ENCODE measurements at places on chromosomes 4 and X. TPM values are rescaled to one million over a fixed set of nuclear protein-coding genes. Genes with fewer than 3 reads are reported as not detected.
A peak's percentile ranks its signal among the peaks of the same experiment; 100 is the strongest.

DNA sequence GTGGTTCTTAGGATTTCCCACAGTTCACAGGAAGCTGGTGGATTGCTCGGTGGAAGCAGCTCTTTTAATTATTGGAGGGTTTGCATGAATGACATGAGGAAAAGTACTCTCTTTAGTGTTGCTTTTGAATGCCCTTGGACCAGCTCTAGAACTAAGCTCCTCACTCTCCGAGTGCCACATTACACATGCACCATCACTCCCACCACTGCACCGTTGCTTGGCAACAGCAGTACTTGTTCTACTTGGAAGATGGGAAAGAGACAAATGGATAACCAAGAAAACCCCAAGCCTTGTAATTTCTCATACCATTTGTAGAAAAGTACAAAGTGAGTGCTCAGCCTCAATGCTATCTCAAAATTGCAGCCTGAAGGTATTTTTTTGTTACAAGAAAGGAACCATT, 620.2 kb upstream of the BOD1L1 start:
- DNase-seq, result no peak

GRCh38 chrX:136525738-136526606, 6.0 kb upstream of the VGLL1 start:
- DNase-seq, result no peak

DNA sequence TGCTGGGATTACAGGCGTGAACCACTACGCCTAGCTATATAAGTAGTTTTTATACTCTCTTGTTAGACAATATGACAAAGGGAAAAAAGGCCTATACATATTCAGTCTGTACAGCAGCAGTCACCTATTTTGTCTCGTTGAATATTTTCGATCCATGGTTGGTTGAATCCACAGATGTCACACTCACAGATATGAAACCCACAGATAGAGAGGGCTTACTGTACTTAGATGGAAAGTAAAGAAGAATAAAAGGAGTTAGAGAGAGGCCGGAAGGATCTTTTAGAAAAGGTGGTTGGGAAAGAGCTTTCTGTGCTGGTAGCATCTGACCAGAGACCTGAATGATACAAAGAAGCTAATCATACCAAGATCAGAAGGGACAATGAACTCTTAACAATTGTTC, 38.3 kb upstream of the SPINK2 start:
- DNase-seq, result no peak

- no peak for DNase-seq
Observed at GRCh38 chrX:134251241-134251640, 14.3 kb downstream of the CCDC160 start.

DNA sequence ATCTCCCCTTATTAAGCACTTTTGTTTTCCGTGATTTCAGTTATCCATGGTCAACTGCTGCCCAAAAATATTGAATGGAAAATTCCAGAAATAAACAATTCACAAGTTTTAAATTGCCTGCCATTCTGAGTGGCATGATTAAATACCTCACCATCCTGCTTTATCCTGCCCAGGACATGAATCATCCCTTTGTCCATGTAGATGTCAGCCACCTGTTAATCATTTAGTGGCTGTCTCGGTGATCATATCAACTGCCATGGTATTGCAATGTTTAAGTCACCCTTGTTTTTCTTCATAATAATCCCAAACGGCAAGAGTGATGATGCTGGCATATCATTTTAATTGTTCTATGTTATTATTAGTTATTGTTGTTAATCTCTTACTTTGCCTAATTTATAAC, 79.8 kb upstream of the LHFPL1 start:
- no peak for DNase-seq

The GYPE gene
- 4.0 TPM for polyA plus RNA-seq

DNA sequence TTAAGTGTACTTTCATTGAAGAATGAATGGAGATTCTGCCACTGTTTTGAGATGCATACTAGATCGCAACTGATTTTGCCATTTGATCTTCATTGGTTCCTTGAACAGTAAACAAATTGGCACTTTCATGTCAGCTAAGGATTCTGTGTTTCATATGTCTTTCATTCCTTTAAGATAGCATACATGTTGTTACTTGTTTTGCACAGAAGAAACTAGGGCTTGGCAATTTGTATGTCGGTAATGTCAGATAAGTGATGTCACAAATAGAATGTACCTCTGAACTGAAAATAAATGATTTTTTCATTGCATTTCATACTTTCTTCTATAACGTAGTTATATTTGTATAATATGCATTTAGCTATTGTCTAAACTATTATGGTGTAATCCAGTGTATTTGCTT, 73.2 kb upstream of the TENM3 start:
- DNase-seq, result no peak

The SEL1L3 gene
- 21.3 TPM for polyA plus RNA-seq

DNA sequence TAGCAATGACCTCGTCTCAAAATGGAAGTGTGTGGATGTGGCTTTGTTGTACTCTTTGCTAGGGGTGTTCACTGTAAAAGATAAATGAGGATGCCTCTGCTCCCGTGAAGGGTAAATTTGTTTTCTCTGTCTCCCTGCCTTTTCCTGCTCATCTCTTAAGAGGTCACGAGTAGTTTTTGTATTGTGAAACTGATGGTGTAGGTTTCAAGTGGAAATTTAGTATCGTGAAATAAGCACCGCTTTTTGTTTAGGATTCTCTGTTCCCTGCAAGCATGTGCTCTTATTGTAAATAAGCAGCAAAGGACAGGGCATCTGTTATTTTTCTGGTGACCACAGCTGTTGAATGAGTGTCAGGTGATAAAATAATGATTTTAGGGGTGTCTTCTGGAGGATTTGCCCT, 104.6 kb downstream of the PHEX start:
- no peak for DNase-seq

DNA sequence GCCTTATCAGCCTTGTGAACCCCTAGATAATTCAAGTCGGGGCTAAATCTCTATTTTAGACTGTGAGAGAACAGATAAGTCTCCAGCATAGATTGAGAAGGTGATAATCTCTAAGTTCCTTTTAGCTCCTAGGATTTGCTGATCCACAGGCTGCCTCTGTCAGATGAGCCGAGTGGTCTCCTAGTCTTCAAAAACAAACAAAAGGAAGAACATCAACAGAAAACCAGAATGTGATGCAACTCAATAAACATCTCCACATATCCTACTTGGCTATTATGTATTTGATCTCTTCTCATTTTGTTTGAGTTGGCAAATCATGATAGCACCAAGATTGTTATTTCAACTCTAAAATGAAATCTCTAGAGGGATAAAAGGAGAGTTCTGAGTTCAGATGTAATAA, 88.4 kb upstream of the SLC7A11 start:
- DNase-seq, result no peak

- DNase-seq, result no peak
Observed at GRCh38 chr4:17726911-17727310, 54.5 kb downstream of the FAM184B start.

DNA sequence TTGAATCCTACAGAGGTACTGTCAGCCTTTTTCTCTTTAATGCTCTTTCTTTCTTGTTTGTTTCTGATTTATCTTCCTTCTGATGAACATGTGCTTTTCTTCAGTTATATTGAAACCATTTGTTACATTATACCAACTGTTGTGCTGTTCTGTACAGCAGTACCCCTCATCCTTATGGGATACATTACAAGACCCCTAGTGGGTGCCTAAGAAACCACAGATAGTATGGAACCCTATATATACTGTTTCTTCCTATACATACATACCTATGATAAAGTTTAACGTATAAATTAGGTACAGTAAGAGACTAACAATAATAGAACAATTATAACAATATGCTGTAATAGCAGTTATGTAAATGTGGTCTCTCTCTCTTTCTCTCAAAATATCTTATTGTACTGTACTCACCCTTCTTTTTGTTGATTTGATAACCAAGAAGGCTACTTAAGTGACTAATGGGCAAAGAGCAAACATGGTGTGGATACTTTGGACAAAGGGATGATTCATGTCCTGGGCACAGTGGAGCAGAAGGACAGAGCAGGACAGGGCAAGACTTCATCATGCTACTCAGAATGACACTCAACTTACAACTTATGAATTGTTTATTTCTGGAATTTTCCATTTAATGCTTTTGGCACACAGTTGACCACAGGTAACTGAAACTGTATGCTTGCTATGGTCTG, 10.7 kb upstream of the YIPF7 start:
- no peak for DNase-seq

The ANAPC4 gene
- polyA plus RNA-seq, result 35.2 TPM

The CYBB gene
- 7.1 TPM for polyA plus RNA-seq

- DNase-seq, result no peak
Observed at GRCh38 chr4:54165011-54165410, 64.1 kb upstream of the PDGFRA start.

GRCh38 chr4:184163813-184164212, 53.9 kb downstream of the ENPP6 start:
- DNase-seq, result peak; percentile 30

- DNase-seq, result no peak
Observed at GRCh38 chrX:108270280-108270679, 167.9 kb downstream of the COL4A6 start.

DNA sequence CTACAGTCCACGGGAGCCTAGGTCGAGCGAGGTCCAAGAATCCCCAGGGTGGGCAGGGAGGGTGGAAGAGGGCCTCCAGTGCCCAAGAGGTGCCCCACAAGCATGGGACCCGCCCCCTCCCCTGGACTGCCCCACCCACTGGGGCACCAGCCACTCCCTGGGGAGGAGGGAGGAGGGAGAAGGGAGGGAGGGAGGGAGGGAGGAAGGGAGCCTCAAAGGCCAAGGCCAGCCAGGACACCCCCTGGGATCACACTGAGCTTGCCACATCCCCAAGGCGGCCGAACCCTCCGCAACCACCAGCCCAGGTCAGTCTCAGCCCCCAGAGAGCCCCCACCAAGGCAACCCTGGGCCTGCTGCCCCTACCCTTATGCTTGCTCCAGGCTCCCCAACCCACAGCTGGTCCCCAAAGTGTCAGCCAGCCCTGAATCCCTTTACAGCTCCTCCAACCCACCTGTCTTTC, at the start of gene GATA1:
Gene GATA1, plus strand, starts transcription at position 250 of the 460 bp plus-strand sequence. CDS start 4,520 bp downstream, outside the sequence.
- DNase-seq, result no peak

The OPHN1 gene
- polyA plus RNA-seq, result 9.7 TPM

DNA sequence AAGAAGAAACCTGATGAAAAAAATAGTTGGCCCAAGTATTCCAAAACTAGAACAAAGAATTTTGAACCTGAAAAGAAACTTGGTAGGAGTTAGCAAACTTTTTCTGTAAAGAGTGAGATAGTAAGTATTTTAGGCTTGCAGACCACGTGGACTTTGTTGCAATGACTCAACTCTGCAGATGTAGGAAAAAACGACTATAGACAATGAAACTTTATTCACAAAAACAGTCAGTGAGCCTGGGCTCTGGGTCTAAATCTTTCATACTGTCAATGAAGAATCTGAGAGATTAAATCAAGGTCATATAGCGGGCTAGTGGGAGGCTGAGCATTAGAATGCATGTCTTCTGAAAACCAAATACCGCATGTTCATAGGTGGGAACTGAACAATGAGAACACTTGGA, 23.0 kb downstream of the SH3D19 start:
- no peak for DNase-seq

The ESX1 gene
- not detected for polyA plus RNA-seq

- no peak for DNase-seq
Observed at GRCh38 chr4:180153587-180153986, 2089.6 kb upstream of the TENM3 start.

- DNase-seq, result no peak
Observed at GRCh38 chr4:56649445-56650261, 31.4 kb downstream of the HOPX start.

DNA sequence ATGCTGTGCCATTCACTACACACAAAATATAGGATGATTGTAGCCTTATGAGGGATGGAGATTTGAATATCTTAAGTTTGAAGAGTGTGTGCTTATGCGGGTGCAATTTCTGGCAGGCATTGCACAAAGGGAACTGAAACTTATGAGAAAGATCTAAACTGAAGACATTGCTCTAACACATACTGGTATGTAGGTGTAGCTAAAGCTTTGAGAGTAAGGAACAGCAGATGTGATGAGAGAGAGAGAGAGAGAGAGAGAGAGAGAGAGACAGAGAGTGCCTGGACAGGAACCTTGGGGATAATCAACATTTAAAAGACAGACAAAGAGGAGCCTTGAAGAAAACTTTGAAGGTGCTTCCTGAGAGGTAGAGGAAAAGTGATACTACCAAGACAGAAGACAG, 379.7 kb downstream of the SPRY1 start:
- DNase-seq, result no peak

- no peak for DNase-seq
Observed at GRCh38 chr4:41452484-41453225, 85.3 kb upstream of the LIMCH1 start.

GRCh38 chr4:168633064-168633463, 136.2 kb downstream of the PALLD start:
- no peak for DNase-seq

The DDX3X gene
- 230 TPM for polyA plus RNA-seq

The PRR32 gene
- not detected for polyA plus RNA-seq

The GAGE12E gene
- polyA plus RNA-seq, result not detected

DNA sequence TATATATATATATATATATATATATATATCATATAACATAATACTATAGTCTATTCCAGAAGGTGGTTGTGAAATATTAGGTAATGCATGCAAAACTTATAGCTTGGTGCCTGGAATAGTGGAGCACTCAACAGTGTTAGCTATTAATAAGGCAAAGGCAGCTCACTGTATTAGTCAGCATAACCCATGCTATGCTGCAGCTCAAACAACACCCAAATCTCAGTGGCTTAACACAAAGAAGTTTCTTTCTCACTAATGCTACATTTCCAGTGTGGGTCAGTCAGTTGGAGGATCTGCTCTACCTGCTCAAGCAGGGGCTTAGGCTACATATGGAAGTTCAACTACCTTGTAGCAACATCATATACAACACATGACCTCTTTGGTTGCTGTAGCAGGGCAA, 5.2 kb upstream of the RPGR start:
- no peak for DNase-seq

DNA sequence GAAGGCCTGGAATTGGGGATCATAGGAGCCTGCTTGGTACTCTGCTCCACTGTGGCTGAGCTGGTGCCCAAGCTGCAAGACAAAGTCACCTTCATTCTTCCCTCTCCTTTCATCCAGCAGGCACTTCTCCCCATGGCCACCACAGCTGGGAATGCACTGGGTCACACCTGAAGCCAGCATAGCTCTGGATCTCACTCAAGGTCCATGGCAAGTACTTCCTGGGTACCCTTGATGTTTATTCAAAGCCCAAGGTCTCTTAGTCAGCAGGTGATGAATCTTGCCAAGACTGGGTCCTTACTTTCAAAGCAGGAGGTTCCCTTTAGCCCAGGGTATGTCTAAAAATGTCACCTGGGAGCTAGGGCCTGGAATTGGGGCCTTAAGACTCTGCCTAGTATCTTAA, 4.9 kb upstream of the SLC4A4 start:
- no peak for DNase-seq

The SHOX gene
- polyA plus RNA-seq, result 0.08 TPM

GRCh38 chr4:126853715-126854114, 779.0 kb upstream of the INTU start:
- no peak for DNase-seq

- DNase-seq, result no peak
Observed at GRCh38 chrX:55135171-55135570, 46.4 kb downstream of the PAGE2 start.

DNA sequence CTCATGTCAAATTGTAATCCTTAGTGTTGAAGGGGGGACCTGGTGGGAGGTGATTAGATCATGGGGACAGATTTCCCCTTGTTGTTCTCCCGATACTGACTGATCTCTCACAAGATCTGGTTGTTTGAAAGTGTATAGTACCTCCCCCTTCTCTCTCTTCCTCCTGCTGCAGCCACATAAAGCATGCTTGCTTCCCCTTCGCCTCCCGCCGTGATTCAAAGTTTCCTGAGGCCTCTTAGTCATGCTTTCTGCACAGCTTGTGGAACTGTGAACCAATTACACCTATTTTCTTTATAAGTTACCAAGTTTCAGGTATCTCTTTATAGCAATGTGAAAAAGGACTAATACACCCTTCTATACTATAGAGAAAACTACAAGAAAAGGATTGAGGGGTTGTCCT, 1170.5 kb upstream of the AGA start:
- DNase-seq, result no peak

The EMD gene
- 73.8 TPM for polyA plus RNA-seq
